Glutamatergic neuron (in vitro differentiated cells): ENCODE measurements at places on chromosomes 12 and 14. TPM values are rescaled to one million over a fixed set of nuclear protein-coding genes. Genes with fewer than 3 reads are reported as not detected.

- no peak for DNase-seq
Observed at GRCh38 chr12:122533856-122534255, 6.8 kb downstream of the KNTC1 start.

- DNase-seq, result no peak
Observed at GRCh38 chr12:6863586-6864321, 3.6 kb upstream of the TPI1 start.

GRCh38 chr14:73188501-73188911 is 48.8 kb upstream of the PAPLN start:
- no peak for DNase-seq

- DNase-seq, result no peak
Observed at GRCh38 chr14:68292441-68293215, 473.0 kb downstream of the RAD51B start.

DNA sequence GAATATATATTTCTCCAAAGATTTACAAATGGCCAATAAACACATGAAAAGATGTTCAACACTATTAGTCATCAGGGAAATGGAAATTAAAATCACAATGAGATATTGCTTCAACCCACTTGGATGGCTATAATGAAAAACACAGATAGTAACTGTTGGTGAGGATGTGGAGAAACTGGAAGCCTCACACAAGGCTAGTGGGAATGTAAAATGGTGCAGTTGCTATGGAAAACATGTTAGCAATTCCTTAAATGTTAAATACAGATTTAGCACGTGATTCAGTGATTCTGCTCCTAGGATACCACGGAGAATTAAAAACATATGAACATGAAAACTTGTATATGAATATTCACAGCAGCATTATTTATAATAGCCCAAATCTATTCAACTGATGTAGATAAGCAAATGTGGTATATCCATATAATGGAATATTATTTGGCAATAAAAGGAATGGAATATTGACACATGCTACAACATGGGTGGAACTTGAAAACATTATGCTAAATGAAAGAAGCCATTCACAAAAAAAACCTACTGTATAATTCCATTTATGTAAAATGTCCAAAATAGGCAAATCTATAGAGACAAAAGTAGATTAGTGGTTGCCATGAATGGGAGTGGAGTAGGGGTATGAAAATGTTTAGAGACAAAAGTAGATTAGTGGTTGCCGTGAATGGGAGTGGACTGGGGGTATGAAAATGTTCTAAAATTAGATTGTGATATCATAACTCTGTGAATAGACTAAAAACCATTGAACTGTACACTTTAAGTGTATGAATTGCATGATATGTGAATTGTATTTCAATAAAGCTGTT is 227.1 kb upstream of the DDHD1 start:
- no peak for DNase-seq

- DNase-seq, result no peak
Observed at GRCh38 chr14:69133206-69134125, 19.5 kb downstream of the DCAF5 start.

DNA sequence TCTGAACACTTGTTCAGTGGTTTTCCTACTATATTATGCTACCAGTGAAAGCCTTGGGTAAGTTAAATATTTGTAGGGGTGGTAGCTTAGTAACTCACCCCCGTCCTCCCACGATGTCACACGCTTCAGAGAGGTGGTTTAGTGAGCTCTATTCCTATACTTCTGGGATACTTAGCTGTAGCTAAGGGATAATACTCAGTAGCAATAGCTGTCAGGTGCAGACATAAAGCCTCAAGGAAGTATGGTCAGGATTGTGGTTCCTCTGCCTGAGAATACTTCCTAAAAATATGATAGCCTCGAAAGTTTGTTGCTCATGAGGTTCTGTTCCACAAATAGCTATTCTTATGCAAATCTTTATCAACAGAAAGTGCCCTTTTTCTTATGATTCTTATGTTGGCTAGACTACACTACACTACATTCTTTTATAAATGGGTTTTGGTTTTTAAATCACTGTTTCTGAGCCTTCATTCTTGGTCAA is 11.9 kb downstream of the DLST start:
- DNase-seq, result no peak

TBX3 gene
- total RNA-seq, result 3.0 TPM

AP1G2 gene
- 105 TPM for total RNA-seq

NPC2 gene
- 17.6 TPM for total RNA-seq
